ENCODE measurements at places on chromosomes 1 and 21.

DNA sequence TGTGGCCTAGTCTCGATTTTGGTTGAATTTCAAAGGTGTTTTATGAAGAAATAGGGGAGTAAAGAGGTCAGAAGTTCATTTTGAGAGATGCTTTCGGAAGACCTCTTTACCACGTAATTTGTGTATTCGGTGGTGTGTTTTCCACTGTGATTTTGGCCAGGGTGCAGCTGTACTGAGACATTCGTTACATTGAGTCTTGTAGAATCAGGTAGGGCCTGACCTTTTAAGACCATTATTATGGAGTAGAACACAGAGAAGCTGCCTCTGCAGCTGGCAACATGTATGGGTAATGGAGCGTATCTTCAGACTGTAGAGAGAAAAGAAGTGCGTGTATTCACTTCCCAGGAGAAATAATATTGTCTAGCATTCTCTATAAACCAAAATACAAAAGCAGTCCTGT, 326.5 kb downstream of the PDE4B start:
- DNase-seq: no peak

DNA sequence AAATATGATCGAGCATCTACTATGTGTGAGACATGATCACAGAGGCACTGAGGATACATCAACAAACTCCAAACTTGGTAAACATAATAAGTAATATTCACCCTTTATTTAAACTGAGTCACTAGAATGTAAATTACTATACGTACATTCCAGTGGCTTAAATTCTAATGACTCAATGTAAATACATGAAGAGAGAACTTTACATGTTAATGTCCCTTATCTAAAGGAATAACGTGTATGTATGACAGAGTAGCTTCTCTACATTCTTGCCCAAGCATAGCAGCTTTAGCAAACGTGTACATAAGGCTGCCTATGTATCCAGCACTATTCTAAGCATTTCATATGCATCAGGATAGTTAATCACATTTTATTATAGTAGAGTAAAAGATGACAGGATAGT, 111.8 kb upstream of the CYYR1 start:
- DNase-seq: no peak

- DNase-seq: no peak
Observed at GRCh38 chr1:220226752-220227151, 45.5 kb downstream of the RAB3GAP2 start.

GRCh38 chr1:226679853-226680516, 59.1 kb downstream of the ITPKB start:
- DNase-seq: no peak

- DNase-seq: peak; percentile 11
Observed at GRCh38 chr1:11397151-11397901, 81.6 kb upstream of the DISP3 start.

- peak; percentile 66 for DNase-seq
Observed at GRCh38 chr1:114209971-114210370, 56.3 kb upstream of the SYT6 start.

GRCh38 chr1:31488528-31488927, 75.5 kb downstream of the SERINC2 start:
- no peak for DNase-seq

DNA sequence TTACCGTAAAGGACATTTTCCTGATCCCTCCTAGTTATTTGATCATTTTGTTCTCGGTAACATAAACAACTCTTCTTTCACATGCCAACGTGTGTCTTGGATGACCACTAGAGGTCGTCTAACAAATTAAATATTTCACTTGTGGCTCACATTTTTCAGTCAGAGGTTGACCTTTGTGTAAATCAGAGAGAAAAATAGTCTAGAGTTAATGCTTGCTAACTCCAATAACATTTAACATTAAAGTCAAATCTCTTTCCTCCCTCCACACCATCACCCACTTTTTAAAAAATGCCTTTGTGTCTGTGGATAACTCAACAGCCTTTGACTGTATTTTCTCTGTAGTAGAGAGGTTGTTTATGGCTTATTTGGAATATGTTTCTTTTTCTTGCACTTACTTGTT, 220.5 kb upstream of the B3GALT2 start:
- no peak for DNase-seq

- DNase-seq: no peak
Observed at GRCh38 chr1:203321273-203322052, 16.1 kb downstream of the BTG2 start.

- no peak for DNase-seq
Observed at GRCh38 chr1:228216371-228217320, 8.8 kb downstream of the OBSCN start.

GRCh38 chr1:36855699-36856494, 178.4 kb downstream of the GRIK3 start:
- no peak for DNase-seq

DNA sequence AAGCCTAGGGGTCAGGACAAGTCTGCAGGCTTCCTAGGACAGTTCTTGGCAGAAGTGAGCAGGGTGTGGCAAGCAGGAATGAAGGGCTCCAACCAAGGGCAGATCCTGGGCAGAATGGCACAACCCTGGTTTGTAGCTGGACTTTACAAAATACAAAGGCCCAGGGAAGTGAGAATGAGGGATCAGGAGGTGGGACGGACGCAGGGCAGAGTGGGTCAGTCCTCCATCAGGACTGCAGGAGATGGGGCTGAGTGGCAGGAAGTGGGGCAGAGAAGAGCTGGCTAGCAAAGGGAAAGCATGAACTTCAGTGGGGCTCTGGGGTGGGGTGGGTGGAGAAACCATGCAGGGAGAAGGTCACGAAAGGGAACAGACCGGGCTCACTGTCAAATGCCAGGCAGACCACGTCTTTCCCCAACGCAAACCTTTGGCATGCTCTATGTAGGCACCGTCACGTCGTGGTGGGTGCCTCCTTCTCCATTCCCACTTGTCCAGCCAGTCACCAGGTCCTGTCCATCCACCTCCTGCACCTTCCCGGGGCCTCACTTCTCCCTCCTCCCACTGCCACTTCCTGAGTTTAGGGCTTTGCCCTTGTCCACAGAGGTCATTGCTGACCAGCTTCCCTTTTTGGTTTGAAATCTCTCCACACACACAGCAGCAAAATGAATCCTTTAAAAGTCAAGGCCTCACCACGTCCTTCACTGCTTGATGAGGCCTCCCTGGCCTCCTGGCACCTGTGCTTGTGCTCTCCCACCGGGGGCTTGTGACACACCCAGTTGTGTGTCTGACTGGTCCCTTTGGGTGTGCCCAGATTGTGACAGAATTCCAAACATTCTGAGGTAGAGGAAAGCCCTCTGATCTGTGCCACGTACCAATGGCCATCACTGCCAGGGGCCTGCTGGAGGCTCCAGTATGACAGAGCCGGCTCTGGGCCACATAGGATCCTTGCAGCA, 8.7 kb upstream of the CLDN19 start:
- no peak for DNase-seq

- DNase-seq: no peak
Observed at GRCh38 chr21:41750051-41750450, 16.8 kb downstream of the RIPK4 start.

GRCh38 chr1:109980324-109981003, 4.1 kb upstream of the AHCYL1 start:
- no peak for DNase-seq

DNA sequence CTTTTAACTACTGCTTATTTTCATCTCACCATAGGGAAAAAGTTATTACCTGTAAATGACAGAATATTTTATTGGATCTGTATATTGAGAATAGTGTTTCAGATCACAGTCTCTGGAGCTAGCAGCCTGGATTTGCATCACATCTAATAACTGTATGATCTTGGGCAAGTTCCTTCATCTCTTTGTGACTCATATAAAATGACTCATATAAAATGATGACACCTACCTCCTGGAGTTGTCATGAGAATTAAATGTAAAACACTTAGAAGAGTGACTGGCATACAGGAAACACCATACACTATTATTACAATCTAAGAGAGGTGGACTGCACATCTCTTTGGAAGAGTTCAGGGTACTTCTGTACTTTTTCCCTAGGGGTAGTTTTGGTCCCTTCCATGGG, 421.3 kb downstream of the NEGR1 start:
- DNase-seq: no peak

- DNase-seq: no peak
Observed at GRCh38 chr1:119774746-119775490, 6.2 kb upstream of the HMGCS2 start.

DNA sequence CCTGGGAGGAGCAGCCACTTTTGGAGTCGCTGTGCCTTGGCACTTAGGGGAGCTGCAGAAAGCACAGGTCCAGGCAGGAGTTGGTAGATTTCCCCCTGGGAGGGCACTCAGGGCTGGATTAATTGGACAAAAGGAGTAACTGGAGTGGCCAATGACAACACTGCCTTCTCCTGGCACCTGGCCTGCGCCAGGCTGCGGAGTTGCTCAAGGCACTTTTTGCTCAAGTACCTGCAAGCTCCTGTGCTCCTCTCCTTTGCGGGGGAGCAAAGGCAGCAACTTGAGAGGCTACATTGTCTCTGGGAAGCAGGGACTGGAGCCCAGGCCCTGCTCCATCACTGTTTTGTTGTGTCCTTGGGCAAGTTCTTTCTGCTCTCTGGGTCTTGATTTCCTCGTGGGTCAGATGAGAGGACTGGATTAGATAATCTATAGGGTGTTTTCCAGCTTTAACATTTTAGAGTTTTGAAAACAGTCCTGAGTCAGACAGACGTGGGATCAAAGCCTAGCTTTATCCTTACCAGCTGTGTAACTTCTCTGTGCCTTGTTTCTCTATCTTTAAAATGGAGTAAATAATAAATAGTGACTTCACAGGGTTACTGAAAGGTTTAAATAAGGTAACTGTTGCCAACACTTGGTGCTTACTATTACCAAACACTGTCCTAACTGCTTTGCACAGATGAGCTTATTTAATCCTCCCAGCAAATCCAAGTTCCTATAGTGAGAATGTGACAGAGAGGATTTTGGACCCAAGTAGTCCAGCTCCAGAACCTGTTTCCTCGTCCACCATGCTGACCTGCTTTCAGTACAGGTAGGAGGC, 18.0 kb upstream of the GRHL3 start:
- no peak for DNase-seq

GRCh38 chr1:157086299-157086698, 13.3 kb downstream of the ETV3L start:
- DNase-seq: no peak

GRCh38 chr21:45912611-45913417, 68.8 kb upstream of the COL6A1 start:
- no peak for DNase-seq

- DNase-seq: no peak
Observed at GRCh38 chr1:4509206-4509605, 145.2 kb upstream of the AJAP1 start.

GRCh38 chr1:184866991-184867788, 107.1 kb downstream of the NIBAN1 start:
- no peak for DNase-seq

GRCh38 chr1:192784397-192784796, 24.4 kb upstream of the RGS2 start:
- DNase-seq: no peak

- DNase-seq: no peak
Observed at GRCh38 chr1:200302192-200302920, 107.5 kb downstream of the ZNF281 start.
